HTR-8/SVneo (cell line): ENCODE measurements at places on chromosomes 12 and 14.

DNA sequence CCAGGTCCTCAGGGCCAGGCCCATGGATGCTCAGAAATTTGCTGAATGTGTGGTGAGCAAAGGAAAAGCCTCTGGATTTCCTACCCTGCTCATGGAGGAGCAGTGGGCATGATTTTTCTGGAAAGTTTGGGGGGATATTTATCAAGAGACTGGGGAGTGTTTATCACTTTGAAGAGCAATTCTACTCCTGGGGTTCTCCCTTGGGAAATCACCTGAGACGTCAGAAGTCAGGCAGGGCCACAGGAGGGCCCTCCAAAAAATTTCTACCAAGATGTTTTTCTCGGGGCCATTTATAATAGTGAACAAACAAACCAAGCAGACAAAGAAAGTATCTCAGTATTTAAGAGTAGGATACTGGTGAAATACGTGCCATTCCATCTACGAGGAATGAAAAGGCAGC, 20.1 kb upstream of the EIF2B2 start:
- no peak for DNase-seq

DNA sequence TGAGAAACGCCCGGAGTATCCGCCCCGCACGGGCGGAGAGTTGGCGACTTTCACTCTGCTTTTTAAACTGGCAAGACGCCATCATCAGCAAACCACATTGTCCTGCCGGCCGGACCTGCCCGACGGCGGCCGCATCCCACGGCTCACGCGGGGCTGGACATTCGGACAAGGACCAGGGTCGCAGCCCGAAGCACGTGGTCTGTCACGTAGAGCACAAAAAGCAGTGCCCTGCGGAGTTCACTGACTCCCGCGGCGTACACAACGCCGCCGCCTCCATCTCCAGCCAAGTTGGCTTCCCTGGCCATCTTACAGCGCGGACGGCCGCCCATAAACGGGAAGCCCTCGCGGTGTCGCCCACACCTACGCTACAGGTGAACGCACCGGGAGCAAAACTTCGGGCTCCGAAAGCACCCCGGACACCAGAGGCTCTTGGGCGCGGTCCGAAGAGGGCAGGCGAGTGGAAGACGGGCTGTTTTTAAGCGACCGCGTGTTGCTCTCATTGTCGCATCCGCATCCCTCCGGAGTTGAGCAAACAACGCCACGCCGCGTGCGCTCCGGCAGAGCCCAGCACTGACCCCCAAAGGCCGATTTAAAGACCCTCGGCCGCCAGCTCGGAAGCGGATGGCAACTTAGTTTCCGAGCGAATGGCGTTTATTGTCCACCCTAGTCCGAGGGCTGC, 966 bp downstream of the SINHCAF start:
- DNase-seq: no peak

DNA sequence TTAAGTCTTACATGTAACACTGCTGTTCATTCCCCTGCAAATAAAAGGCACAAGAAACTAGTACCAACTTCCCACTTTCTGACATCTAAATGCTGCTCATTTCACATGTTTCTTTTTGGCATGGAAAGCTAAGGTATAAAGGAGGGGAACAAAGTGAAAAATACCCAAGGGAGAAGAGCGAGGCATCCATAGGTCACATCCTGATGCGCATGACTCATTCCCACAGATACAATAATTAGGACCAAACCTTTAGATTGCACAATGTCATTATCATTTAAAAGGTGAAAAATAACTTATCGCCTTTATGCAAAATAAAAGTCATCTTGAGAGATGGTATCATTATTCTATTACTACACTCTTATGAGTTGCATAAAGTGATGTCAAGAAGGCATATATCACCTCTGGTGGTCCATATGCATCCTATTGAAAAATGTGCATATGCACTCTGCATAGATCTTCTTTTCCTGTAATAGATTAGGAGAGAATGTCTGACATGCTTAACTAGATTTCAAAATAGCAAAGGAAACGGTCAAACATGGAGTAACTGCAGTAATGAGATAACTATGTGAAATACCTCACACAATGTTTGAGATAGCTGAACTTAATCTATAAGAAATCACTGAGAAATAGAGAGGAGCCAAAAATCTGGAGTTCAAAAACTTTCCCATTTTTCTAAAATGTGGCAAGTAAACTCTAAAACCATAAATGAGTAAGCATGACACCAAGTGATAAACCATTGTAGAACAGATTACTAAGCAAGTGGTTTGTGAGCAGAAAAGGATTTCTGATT, 382.5 kb upstream of the TMTC1 start:
- DNase-seq: no peak

GRCh38 chr12:76568130-76568529, 8.6 kb upstream of the OSBPL8 start:
- no peak for DNase-seq

GRCh38 chr12:30106204-30106965, 322.6 kb upstream of the TMTC1 start:
- no peak for DNase-seq

DNA sequence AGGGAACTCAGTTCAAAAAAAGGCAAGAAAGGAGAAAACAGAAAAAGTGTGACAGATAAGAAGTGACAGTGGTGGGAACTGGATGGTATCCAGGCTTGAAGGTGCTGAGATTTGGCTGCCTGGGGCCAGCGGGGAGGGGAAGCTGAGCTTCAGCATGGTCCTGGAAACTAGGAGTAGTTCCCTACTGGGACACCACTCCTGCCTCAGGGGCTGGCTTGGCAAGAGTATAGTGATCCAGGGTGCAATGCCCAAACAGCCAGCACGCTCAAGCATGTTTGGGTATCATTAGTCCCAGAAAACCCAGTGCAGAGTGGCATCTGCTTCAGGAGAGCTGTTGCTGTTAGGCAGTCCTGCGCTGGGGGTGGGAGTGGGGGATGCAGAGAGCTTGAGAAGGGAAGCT, 49.5 kb upstream of the KTN1 start:
- no peak for DNase-seq

GRCh38 chr12:2488596-2488995, 306.2 kb upstream of the FKBP4 start:
- DNase-seq: no peak

GRCh38 chr12:107610021-107610859, 75.4 kb upstream of the PWP1 start:
- peak; percentile 41 for DNase-seq

DNA sequence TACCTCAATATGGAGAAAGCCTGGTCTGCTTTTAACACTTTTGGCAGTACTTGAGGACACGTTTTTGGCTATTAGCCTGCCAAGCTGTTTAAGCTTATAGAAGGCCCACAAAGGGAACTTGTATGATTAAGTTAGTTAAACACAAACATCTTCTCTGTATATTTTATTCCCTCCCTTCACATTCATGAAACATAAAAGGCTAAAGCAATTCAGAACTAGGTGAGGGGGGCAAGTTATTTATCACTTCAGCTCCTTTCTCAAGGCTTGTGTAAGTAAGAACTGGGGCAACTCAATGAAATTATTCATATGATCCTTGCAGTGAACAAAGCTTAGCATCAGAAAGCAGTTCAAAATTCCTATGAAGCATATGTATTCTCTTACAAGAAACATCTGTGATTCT, 7.5 kb downstream of the PRICKLE1 start:
- no peak for DNase-seq

DNA sequence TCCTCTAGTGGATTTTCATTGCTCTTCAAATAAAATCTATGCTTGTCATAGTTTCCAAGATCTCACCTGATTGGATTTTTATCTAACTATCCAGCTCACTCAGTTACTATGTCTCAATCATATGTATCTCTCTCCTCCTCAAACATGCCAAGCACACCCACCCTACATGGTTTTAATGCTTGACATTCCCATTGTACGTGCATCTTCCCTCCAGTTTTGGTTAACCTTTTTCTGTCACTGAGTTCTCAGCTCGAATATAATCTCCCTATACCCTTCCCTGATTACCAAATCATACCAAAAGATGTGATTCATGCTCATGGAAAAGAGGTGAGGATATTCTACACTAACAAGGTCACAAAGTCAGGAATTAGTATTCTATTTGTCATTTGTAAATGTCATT, 12.0 kb upstream of the PTPRQ start:
- no peak for DNase-seq

DNA sequence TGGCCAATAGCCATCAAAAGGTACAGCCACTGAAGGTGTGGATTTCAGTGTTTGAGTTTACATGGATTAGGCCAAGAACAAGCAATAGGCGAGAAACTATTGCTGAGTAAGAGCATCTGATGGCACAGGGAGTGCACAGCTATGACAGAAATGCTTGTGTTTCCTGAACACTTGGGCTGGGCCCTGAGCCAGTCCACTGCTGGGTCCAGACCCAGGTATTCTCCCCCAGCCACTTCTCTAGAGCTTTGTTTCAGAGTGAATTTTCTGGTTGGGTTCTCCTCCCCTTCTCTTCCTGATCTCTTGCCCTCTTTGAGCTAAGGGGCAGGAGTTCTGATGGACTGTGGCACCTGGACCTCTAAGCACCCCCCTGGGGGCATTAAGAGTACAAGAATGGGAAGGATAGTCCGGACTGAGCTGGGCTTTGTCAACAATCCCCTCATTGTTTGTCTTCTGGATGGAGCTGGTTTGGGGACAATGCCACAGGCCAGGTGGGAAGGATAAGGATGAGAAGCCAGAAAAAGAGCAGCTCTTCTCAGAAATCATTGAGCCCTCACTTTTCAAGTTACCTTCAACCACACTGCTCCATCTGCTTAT, 8.3 kb downstream of the HOXC5 start:
- DNase-seq: no peak
